C1 segment of cervical spinal cord (tissue), 14 donors: ENCODE measurements at places on chromosomes 16 and 17.

DNA sequence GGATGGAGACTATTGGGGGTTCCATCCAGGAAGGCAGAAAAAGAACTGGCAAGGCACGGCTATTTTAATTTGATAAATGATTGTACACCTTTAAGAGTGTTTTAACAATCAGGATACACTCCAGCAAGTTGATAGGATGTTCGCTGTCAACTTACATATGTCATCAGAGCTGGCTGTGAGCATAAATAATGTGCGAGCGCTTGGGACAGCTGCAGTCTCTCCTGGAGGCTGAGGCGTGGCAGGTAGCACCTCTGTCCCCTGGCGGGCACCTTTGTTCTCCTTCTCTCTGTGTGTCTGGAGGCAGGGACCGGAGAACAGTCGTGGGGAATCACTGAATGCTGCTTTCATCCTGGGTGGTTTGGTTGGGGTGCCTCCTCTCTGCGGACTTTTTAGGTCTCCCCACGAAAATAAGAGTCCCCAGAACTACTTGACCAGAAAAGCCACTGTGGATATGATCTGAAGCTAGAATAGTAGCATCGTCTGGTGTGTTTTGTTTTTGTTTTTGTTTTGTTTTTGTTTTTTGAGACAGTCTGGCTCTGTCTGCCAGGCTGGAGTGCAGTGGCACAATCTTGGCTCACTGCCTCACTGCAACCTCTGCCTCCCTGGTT, 9.4 kb downstream of the BAHCC1 start:
- DNase-seq, result no peak

GRCh38 chr17:77811521-77811920, 147.0 kb upstream of the TNRC6C start:
- no peak for DNase-seq

DNA sequence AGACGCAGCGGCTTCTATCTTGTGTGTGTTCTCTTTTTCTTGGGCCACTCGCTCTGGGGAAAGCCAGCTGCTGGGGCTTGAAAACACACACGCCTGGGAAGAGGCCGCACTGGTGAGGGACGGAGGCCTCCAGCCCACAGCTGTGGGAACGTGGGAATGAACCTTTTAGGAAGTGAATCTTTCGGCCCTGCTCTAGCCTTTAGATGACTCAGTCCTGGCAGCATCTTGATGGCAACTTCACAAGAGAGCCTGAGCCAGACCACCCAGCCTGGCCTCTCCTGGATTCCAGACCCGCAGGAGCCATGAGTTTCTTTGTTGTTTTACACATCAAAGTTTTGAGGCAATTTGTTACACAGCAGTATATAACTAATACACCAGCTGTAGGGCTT, 2.2 kb upstream of the PDPK1 start:
- DNase-seq, result no peak

- DNase-seq, result no peak
Measured at GRCh38 chr16:85935974-85936760, 37.2 kb downstream of the IRF8 start.

- no peak for DNase-seq
Measured at GRCh38 chr17:56937687-56938086, 23.2 kb downstream of the COIL start.

DNA sequence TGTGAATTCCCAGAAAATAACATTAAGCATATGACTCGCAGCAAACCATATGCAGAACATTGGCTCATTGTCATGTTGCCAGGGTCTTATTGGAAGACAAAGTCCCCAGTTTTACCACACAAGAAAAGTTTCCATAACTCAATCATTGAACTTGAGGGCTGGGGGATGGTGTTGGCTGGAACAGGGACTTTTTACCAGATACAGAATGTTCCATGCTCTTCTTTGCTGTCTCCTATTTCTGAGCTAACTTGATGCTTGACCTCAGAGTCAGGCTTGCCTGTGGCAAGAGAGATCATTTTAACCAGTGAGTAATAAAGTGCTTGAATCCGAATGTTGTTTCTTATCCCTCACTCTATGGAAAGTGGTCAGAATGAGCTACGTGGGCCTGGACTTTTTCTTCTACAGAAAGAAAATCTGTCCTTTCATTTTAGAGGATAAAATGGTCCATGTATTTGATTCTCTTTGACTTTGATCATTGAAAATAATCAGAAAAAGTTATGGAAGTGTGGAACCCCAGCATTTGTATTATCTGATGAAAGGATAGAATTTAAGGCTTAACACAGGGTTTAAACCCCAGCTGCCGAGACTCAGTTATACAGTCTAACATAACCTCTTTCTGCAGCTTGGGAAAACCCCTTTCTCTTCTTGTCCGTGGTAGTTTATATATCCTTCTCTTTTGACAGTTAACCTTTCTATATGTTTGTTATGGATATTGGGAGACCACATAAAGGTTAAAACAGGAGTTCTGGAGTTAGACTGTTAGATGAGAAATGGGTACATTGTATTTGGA, 67.0 kb downstream of the TUBD1 start:
- no peak for DNase-seq

DNA sequence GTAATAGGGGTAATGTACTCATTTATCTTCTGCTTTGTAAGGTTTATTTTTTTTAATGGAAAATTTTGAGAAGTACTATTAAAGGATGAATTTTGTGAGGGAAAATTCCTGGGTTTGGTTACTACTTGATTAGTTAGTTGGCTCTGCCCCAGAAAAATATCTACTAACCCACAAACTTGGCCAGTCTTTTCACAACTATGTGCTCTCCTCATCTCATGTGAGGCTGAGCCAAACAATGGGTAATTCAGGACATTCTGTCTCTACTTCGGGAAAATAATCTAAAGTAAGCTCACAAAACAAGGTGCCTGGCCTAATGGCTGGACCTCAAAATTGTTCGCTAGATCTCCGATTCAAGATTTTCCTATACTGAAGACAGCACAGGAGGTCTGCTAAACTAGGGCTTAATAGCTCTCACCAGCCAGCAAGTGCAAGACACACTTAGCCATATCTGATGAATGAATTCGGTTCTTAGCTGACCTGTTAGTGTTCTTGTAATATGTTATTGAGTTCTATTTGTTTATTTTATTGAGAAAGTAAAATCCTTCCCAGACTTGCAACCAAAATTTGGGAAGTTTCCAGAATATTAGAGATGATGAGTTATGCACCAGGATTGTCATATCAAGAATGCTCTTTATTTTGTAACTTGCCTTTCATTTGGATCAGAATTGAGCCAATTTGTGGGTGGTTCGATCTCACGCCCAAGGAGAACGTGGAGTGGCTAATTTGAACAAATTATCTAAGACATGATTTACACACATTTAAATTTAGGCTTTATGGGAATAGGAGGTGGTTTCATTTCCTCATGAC, 5.7 kb downstream of the KCNJ16 start:
- DNase-seq, result no peak
